Head of caudate nucleus (tissue), 42 donors: ENCODE measurements at places on chromosomes 3 and 15.

GRCh38 chr3:124351430-124352148 is 359.7 kb upstream of the ROPN1 start:
- no peak for DNase-seq

- DNase-seq = no peak
These were observed 2.3 kb downstream of the RASGRP1 start for GRCh38 chr15:38562278-38562677.

DNA sequence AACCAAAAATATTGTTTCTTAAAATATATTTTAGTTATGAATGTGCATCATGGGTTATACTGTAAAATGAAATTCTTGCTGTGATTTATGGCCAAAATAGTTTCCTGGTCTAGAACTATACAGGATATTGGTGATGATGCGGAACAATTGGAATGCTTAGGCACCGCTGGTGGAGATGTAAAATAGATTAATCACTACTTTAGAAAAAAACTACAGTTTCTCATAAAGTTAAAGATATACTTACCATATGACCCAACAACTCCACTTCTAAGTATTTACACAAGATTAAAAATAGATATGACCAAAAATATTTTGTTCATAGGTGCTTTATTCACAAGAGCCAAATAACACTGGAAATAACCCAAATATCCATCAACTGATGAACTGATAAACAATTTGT is 126.7 kb downstream of the TUSC7 start:
- no peak for DNase-seq

DNA sequence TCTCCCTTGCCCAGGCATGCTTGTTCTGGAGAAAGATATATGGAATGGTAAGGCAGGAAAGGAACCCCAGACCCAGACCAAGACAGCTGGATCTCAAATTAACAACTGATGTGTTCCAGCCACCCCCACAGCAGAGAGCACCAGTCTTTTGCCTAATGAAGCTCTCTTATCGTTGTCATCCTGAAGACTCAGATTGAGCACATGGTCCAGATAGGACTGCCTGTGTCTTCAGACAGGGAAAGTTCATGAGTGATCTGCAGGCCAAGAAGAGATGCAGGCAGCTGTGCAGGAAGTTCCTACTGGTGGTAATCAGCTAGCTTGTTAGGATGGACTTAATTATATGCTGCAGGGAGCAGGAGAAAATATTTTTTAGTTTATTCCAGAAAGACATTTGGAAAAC is 53.3 kb downstream of the PPP2R3A start:
- no peak for DNase-seq

DNA sequence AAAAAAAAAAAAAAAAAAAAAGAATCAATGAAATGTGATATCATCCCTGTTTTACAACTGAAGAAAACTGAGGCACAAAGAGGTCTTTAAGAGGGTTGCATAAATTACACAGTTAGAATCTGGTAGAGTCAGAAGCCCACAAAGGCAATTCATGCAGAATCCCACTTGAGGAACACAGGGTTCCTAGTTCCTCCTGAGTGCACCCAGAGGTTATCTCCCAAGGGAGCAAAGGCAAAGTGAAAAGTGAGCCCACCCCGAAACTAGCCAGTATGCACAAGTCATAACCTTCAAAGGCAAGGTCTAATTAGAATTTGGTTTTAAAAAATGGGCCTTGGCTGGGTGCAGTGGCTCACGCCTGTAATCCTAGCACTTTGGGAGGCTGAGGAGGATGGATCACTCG is 37.8 kb downstream of the AP3S2 start:
- DNase-seq = no peak

DNA sequence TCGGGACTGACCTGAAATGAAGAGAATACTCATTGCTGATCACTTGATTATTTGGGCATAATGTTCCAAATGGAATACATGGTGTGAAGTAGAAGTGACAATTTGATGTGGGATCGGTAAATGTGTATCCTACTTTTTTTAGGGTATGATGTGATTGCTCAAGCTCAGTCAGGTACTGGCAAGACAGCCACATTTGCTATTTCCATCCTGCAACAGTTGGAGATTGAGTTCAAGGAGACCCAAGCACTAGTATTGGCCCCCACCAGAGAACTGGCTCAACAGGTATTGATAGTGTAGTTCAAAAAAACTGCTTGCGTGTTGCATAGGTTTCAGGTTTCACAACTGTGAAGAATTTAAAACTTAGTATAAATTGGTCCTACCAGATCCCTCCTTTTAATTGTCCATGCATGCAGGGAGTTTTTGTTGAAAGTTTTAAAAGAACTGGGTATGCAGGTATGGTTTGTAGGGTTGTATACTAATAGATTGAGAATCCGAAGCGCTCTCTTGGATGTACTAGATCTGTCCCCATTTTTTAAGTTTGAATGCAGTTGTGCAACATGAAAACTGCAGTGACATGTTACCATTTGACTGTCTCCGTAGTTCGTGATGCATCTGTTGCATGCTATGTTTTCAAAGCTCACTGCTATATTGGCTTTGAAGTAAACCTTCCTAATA is 1.6 kb downstream of the EIF4A2 start:
- DNase-seq = no peak

GRCh38 chr3:149476225-149476624 is 1.7 kb downstream of the TM4SF4 start:
- no peak for DNase-seq

DNA sequence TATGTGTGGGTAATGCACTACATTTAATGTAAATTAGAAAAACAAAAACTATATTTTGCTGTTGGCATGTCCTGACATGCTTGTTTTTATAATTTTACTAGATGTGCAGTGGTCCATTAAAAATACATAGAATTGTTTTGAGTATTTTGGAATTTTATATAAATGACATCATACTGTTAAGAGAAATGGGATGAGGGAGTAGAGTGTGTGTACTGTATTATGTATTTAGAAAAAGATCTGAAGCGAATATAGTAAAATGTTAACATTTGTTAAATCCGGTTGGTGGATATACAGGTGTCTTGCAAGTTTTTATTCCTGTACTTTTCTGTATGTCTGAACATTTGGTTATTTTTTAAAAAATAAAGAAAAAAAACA is 288.4 kb upstream of the SATB1 start:
- DNase-seq = no peak

GRCh38 chr3:135240426-135240825 is 445.4 kb downstream of the EPHB1 start:
- DNase-seq = no peak

- DNase-seq = no peak
These were observed 93.0 kb downstream of the PGPEP1L start for GRCh38 chr15:98914626-98915025.

- DNase-seq = no peak
These were observed 143.4 kb downstream of the ANXA2 start for GRCh38 chr15:60254416-60254815.
